ENCODE measurements at places on chromosomes 6 and 20.

- no peak for DNase-seq
Observed at GRCh38 chr20:48603116-48603818, 224.5 kb downstream of the PREX1 start.

- no peak for DNase-seq
Observed at GRCh38 chr6:3202999-3203696, 24.3 kb downstream of the TUBB2B start.

DNA sequence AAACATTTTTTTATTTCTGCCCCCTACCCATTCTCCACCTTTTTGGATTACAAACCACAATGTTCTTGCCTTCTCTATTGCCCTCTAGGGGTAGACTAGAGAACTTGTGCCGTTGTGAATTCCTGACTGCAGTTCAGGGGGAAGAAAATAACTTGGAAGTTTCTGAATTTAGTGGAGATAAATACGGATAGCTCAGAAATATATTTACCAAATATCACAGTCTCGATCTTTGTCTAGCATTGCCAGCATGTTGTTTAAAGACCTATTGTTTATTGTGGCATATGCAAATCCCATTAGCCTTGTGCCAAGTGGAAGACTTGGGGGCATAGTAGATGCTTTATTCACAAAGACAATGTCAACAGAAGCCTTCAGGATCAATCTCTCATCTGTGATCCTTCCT, 154.1 kb upstream of the MMS22L start:
- DNase-seq: peak; percentile 26

DNA sequence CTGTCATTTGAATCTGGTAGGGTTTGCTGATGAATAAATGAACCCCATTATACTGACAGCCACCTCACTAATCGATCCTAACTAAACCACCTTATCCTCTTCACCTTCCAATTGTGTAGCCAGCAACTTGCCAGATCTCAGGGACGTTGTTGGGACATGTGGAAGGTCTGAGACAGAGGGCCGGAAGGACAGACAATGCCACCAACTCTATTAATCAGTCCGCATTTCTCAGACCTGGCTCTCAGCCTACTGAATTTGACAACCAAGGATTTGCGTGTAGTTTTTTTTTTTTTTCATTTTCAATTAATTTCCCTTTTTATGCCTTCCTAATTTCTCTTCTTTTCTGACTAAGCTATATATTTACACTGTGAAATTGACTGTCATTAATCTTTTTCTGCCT, 122.5 kb downstream of the CARMIL1 start:
- DNase-seq: no peak

DNA sequence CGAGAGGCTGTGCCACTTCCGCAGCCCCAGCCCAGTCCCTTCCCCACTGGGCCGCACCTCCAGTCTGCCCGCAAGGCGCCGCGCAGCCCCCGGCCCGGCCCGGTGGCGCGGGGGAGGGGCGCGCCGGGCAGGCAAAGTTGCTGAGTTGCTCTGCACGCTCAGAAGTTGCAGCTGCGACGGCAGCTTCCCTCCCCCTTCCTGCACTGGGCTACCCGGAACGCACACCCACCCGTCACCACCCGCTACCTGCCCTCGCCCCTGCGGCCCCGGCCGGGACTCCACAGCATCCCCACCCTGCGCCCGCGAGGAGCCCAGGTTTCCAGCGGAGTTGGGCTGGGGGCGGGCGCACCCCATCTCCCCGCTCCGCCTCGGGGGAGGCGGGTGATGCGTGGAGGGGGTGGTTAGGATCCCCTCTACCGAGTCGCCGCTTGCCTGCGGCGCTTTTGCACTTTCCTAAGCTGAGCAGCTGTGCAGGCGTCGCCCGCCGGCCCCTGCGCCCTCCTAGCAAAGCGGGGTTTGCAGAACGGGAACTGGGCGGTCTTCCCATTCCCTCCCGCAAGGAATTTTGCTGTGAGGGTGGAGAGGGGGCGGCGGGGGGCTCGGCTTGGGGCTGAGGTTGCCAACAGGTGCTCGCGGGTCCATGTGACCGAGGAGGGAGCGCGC, 55.9 kb upstream of the RREB1 start:
- DNase-seq: peak; percentile 19

DNA sequence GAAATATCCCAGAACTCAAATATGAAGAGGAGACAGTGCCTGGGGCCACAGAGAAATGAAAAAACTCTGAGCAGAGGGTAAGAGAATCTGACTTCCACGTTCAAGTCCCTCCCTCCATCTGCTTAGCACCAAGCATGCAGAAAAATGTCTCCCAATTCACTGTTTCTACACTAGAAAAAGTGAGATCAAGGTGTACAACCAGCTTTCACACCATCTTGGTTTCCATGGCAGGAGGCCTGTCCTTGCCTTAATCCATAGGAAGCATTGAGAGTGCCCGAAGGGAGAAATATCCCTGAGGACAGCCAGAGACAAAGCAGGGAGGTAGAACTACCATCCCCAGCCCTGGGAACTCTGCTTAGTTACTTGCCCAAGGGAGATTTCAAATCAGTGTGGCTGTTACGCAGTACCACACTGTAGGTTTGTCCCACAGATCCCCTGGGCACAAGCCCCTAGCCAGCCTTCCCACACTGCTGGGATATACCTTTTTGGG, 82.9 kb downstream of the SCML4 start:
- DNase-seq: no peak

DNA sequence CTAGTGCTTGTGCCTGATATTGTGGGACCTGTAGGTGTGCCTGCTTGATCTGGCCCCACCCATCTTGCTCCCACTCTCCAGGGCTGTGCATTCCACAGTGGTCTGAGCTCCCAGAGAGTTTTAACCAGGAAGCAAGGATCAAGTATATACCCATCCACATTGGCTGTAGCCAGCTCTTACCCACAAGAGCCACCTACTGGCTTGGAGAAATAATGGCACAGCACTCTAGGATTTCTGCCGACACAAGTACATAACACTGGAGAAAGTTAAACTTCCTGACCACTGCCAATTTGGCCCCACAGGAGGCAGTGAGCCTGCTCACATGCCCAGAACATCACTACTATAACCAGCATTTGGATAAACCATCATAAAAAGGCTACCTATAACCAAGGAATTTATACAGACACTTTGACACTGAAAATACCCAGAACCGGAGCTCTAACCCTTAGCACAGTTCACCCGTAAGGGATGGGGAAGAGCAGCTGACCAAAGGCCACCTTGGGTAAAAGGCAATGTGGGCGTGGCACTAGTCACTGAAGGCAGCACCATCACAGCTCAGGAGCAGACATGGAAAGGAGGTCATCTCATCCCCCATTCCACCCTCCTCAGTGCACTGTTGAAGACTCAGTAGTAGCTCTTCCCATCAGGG, 440.4 kb downstream of the BTBD3 start:
- DNase-seq: peak; percentile 15

DNA sequence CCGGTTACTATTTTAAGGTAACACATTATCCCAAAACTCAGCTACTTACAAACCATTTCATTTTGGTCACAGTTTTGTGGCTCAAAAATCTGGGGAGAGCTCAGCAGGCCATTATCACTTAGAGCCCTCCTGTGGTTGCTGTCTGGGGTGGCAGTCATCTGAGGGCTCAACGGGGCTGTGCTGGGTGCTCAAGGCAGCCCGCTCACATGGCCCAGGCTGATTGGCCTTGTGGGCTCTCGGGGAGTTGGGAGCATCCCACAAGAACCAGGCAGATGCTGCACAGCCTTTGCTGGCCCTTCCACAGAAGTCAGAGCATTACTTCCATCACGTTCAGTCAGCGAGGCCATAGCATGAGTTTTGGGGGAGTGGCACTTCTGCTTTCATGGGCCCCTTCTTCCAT, 6.3 kb upstream of the VSX1 start:
- no peak for DNase-seq

DNA sequence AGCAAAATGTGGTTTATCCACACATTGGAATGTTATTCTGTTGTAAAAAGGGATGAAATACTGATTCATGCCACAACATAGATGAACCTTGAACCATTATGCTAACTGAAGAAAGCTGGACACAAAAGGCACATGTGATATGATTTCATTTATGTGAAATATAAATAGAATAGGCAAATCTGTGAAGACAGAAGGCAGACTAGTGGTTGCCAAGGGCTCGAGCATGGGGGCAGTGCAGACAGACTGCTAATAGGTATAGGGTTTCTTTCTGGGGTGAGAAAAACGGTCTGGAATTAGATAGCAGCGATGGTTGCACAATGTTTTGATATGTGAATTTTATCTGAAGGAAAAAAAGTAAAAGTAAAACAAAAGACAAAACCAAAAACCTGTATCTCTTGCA, 54.6 kb upstream of the FNDC1 start:
- DNase-seq: no peak

Measured in fibroblast of mammary gland (primary cell).